Activated CD4-positive, alpha-beta T cell treated with anti-CD3 and anti-CD28 coated beads, Interleukin-2, amount 10 ng/mL, durations not matched to agents 24 days and 14 days (primary cell): ENCODE measurements at places on chromosomes 11 and 22. TPM values are rescaled to one million over a fixed set of nuclear protein-coding genes. Genes with fewer than 3 reads are reported as not detected.
A peak's percentile ranks its signal among the peaks of the same experiment; 100 is the strongest.

- no peak for DNase-seq
These were observed 39.7 kb upstream of the GLYAT start for GRCh38 chr11:58771458-58771855.

GRCh38 chr11:126008956-126009355 lies 53.7 kb downstream of the CDON start:
- no peak for DNase-seq

GRCh38 chr11:93541884-93542810 lies 1.0 kb downstream of the SMCO4 start:
- DNase-seq, result peak; percentile 84

GGT1 gene
- total RNA-seq, result 49.0 and 52.9 TPM in 2 replicates

DNA sequence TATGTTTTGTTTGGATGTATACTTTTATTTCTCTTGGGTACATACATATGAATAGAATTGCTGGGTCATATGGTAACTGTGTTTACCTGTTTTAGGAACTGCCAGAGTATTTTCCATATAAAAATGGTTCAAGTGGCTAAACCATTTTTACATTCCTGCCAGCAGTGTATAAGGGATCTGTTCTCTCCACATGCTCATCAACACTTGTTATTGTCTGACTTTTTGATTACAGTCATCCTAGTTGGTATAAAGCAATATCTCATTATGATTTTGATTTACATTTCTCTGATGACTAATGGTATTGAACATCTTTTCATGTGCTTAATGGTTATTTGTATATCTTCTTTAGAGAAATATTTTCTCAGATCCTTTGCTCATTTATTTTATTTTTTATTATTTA lies 104.2 kb upstream of the RRM1 start:
- no peak for DNase-seq
